ENCODE measurements at places on chromosomes 3 and 15. TPM values are rescaled to one million over a fixed set of nuclear protein-coding genes. Genes with fewer than 3 reads are reported as not detected.
A peak's percentile ranks its signal among the peaks of the same experiment; 100 is the strongest.

GRCh38 chr15:96500508-96500907 lies 170.0 kb downstream of the NR2F2 start:
- no peak overlapping the region for H3K27ac ChIP-seq
- no peak for DNase-seq
- no peaks in the 10 kb centered on the region for H3K27me3 ChIP-seq
- no peaks in the 10 kb centered on the region for H3K36me3 ChIP-seq

GRCh38 chr3:62094461-62094860 lies 278.9 kb downstream of the FEZF2 start:
- peak overlapping the region; percentile 33 for H3K27ac ChIP-seq
- no peak for DNase-seq
- H3K36me3 ChIP-seq = peaks cover 2% of the 10 kb centered on the region
- H3K4me3 ChIP-seq = no peak overlapping the region

ARGFX gene
- total RNA-seq = not detected

- H3K27me3 ChIP-seq = no peaks in the 10 kb centered on the region
- no peaks in the 10 kb centered on the region for H3K36me3 ChIP-seq
- no peak overlapping the region for H3K4me3 ChIP-seq
- H3K4me1 ChIP-seq = no peaks in the 10 kb centered on the region
- no peak overlapping the region for H3K27ac ChIP-seq
Observed at GRCh38 chr3:110969229-110970211, 102.1 kb upstream of the NECTIN3 start.

GOLGA8R gene
- total RNA-seq = 9.8 TPM

- no peak overlapping the region for H3K27ac ChIP-seq
- H3K4me1 ChIP-seq = no peaks in the 10 kb centered on the region
- DNase-seq = no peak
- no peaks in the 10 kb centered on the region for H3K27me3 ChIP-seq
- H3K4me3 ChIP-seq = no peak overlapping the region
Observed at GRCh38 chr15:84846269-84846668, 29.1 kb downstream of the ALPK3 start.

DNA sequence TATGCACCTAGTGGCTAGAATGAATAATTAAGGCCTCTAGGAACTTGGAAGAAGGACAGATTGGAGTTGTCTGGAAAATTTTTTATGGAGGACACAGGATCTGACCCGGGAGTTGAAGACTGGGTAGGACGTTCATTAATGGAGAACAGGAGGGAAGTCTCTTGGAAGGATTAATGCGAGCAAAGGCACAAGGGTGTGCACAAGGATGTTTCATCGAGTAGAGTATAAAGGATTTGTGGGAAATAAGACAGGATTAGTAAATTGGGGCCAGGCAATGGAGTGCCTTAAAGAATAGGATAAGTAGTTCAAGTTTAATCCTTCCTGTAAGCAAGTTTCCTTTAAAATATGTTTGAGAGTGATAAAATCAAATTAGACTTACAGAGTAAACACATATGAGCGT lies 14.6 kb downstream of the LMOD3 start:
- H3K4me3 ChIP-seq = no peak overlapping the region
- peaks cover 4% of the 10 kb centered on the region for H3K36me3 ChIP-seq
- no peaks in the 10 kb centered on the region for H3K27me3 ChIP-seq
- DNase-seq = no peak
- H3K27ac ChIP-seq = no peak overlapping the region

GRCh38 chr3:15327941-15328340 lies 4.4 kb downstream of the SH3BP5 start:
- no peaks in the 10 kb centered on the region for H3K36me3 ChIP-seq
- peaks cover 17% of the 10 kb centered on the region for H3K4me1 ChIP-seq

DNA sequence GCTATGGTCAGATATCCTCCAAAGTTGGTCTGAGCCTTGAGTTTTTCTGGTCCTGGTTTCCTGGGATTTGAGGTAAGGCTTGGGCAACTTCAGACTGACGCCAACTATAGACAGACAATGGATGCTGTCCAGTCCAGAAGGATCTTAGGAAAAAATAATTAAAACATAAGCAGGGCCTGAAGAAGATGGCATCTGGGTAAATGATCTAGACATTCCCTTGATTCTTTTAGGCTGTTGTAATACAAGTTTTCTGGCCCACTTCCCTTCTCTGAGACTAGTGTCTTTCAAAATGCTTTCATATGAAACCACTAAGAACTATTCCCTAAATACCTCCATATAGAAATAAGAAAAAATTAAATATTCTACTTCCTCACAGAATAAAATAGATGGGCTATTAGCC lies 47.7 kb upstream of the PLXND1 start:
- H3K4me1 ChIP-seq = peaks cover 6% of the 10 kb centered on the region
- H3K36me3 ChIP-seq = no peaks in the 10 kb centered on the region
- H3K27me3 ChIP-seq = no peaks in the 10 kb centered on the region
- no peak overlapping the region for H3K27ac ChIP-seq
- H3K4me3 ChIP-seq = no peak overlapping the region
- DNase-seq = no peak

DNA sequence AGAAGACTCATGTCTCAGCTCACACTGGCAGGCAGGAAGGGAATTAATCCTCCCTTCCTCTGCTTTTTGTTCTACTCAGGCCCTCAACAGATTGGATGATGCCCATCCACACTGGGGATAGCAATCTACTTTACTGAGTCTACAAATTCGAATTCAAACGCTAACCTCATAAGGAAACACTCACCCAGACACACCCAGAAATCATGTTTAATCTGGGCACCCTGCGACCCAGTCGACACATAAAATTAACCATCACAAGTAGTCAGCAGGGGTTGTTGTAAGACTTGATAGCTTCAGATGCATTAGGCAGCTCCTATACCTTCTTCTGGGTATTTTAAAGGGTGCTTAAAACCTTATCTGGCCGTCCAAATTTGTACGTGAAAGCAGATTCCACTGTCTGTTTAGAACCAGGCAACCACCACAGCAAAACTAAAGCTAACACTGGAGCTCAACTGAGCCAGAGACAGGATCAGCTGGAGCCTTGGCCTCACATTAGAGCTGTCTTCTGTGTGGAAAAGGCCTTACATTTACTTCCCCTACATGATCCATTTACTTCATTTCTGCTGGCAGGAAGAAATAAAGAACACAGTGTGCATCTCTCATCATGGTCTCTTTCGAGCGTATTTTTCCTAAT lies 407.3 kb upstream of the PPP2R3A start:
- no peaks in the 10 kb centered on the region for H3K4me1 ChIP-seq
- no peaks in the 10 kb centered on the region for H3K27me3 ChIP-seq
- H3K27ac ChIP-seq = no peak overlapping the region
- no peak for DNase-seq

GRCh38 chr3:185823078-185824044 lies 1.5 kb downstream of the IGF2BP2 start:
- H3K27ac ChIP-seq = peak overlapping the region; percentile 80
- H3K4me3 ChIP-seq = peak overlapping the region; percentile 60
- no peaks in the 10 kb centered on the region for H3K4me1 ChIP-seq
- no peaks in the 10 kb centered on the region for H3K36me3 ChIP-seq
- peak; percentile 79 for DNase-seq
- no peaks in the 10 kb centered on the region for H3K27me3 ChIP-seq

- no peak overlapping the region for H3K27ac ChIP-seq
- H3K4me3 ChIP-seq = no peak overlapping the region
- peaks cover 4% of the 10 kb centered on the region for H3K4me1 ChIP-seq
- H3K27me3 ChIP-seq = no peaks in the 10 kb centered on the region
- no peaks in the 10 kb centered on the region for H3K36me3 ChIP-seq
Observed at GRCh38 chr3:153599685-153600084, 437.7 kb downstream of the RAP2B start.

GRCh38 chr3:160330109-160330508 lies 68.9 kb downstream of the IFT80 start:
- no peak overlapping the region for H3K4me3 ChIP-seq
- no peak for DNase-seq
- no peaks in the 10 kb centered on the region for H3K27me3 ChIP-seq

DNA sequence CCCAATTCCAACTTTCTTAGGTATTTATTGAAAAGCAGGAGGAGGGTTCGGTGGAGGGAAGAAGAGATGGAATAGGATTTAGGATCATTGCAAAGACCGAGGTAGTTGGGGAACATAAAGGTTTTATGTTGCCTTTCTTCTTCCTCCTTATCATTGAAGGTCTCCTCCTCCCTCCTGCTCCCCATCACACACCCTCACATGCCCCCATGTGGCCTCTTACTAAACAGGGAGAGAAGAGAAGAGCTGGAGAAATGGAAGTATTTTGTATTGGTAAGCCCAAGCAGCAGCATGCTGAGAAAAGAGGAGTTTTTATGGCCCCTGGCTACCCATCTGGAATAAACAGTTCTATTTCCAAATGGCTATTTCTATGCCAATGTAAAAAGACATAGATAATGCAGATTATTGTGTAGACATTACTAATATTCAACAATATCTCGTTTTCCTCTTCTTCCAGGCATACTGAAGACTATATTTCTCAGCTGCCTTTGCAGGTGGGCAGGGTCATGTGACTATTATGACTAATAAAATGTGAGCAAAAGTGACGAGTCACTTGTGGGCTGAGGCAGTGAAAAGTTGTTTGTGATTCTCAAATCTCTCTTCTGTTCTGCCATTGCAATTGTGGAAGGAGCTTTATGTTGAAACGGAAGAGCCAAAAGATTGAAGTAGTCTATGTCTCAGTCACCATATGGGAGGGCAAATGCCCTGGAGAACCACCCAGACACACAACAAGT lies 5.2 kb upstream of the GPR176 start:
- H3K27me3 ChIP-seq = no peaks in the 10 kb centered on the region
- no peak for DNase-seq
- no peaks in the 10 kb centered on the region for H3K36me3 ChIP-seq
- no peak overlapping the region for H3K27ac ChIP-seq
- H3K4me3 ChIP-seq = no peak overlapping the region

CCR2 gene
- 8.0 TPM for total RNA-seq

DNA sequence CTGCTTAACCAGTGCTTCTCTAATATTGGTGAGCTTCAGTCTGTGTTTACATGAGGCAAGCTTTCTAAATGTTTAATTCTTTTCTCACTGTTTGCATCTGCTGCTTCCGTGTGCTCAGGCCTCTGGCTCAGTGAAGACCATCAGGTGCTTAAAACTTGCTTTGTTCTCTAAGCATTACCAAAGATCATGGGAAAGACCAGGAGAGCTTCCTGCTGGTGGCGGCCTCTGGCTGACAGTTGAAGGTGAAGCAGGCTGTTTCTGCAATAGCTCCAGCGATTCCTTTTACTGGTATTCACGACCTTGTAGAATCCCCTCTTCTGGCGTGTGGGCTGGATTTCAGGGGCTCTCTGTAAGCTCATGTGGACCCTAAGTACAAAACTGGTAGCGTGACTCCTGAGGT lies 45.1 kb downstream of the EDEM1 start:
- no peak for DNase-seq
- H3K27ac ChIP-seq = no peak overlapping the region
- no peaks in the 10 kb centered on the region for H3K27me3 ChIP-seq
- no peaks in the 10 kb centered on the region for H3K4me1 ChIP-seq
- H3K36me3 ChIP-seq = no peaks in the 10 kb centered on the region
- H3K4me3 ChIP-seq = no peak overlapping the region

GRCh38 chr3:48232734-48233133 lies 8.2 kb upstream of the ZNF589 start:
- peaks cover 7% of the 10 kb centered on the region for H3K4me1 ChIP-seq
- H3K36me3 ChIP-seq = no peaks in the 10 kb centered on the region
- no peak overlapping the region for H3K27ac ChIP-seq
- no peak overlapping the region for H3K4me3 ChIP-seq
- peak; percentile 73 for DNase-seq
- no peaks in the 10 kb centered on the region for H3K27me3 ChIP-seq

ITGA11 gene
- total RNA-seq = 1.8 TPM

GRCh38 chr15:47674586-47675232 lies 42.6 kb upstream of the SEMA6D start:
- H3K4me1 ChIP-seq = no peaks in the 10 kb centered on the region
- H3K27me3 ChIP-seq = no peaks in the 10 kb centered on the region
- H3K27ac ChIP-seq = no peak overlapping the region
- H3K4me3 ChIP-seq = no peak overlapping the region
- H3K36me3 ChIP-seq = no peaks in the 10 kb centered on the region

GRCh38 chr3:135964160-135964955 lies 1.2 kb upstream of the PPP2R3A start:
- no peaks in the 10 kb centered on the region for H3K27me3 ChIP-seq
- H3K27ac ChIP-seq = no peak overlapping the region
- peaks cover 16% of the 10 kb centered on the region for H3K4me1 ChIP-seq
- no peak overlapping the region for H3K4me3 ChIP-seq
- no peak for DNase-seq

LEKR1 gene
- total RNA-seq = 5.4 TPM

GRCh38 chr3:42080453-42080872 lies 10.7 kb upstream of the TRAK1 start:
- H3K4me3 ChIP-seq = no peak overlapping the region
- H3K27ac ChIP-seq = peak overlapping the region; percentile 78
- no peaks in the 10 kb centered on the region for H3K27me3 ChIP-seq
- H3K36me3 ChIP-seq = no peaks in the 10 kb centered on the region
- peaks cover 3% of the 10 kb centered on the region for H3K4me1 ChIP-seq

- H3K4me1 ChIP-seq = no peaks in the 10 kb centered on the region
- no peak overlapping the region for H3K27ac ChIP-seq
- H3K4me3 ChIP-seq = no peak overlapping the region
Observed at GRCh38 chr3:183015185-183015584, 34.8 kb upstream of the DCUN1D1 start.

GRCh38 chr15:90188914-90189748 lies 12.0 kb upstream of the SEMA4B start:
- H3K27ac ChIP-seq = no peak overlapping the region
- no peak overlapping the region for H3K4me3 ChIP-seq
- H3K36me3 ChIP-seq = no peaks in the 10 kb centered on the region
- DNase-seq = no peak

GRCh38 chr3:187946163-187946691 lies 201.0 kb upstream of the BCL6 start:
- peak overlapping the region; percentile 82 for H3K27ac ChIP-seq
- no peak for DNase-seq
- H3K27me3 ChIP-seq = no peaks in the 10 kb centered on the region

KNG1 gene
- total RNA-seq = 0.15 TPM
